ENCODE measurements at places on chromosomes 4 and X. TPM values are rescaled to one million over a fixed set of nuclear protein-coding genes. Genes with fewer than 3 reads are reported as not detected.

VEGFC gene
- total RNA-seq = not detected

RBMX2 gene
- 25.2 TPM for total RNA-seq

CT45A1 gene
- not detected for total RNA-seq

HTRA3 gene
- not detected for total RNA-seq

NSUN7 gene
- 0.50 TPM for total RNA-seq

SMIM31 gene
- not detected for total RNA-seq

DGAT2L6 gene
- total RNA-seq = 0.22 TPM

ADH7 gene
- total RNA-seq = not detected

IL15 gene
- total RNA-seq = 3.4 TPM

AFF1 gene
- 64.2 TPM for total RNA-seq

SPANXA1 gene
- total RNA-seq = not detected
